Testis (tissue), 5 donors: ENCODE measurements at places on chromosomes 6 and 20. TPM values are rescaled to one million over a fixed set of nuclear protein-coding genes. Genes with fewer than 3 reads are reported as not detected.

DNA sequence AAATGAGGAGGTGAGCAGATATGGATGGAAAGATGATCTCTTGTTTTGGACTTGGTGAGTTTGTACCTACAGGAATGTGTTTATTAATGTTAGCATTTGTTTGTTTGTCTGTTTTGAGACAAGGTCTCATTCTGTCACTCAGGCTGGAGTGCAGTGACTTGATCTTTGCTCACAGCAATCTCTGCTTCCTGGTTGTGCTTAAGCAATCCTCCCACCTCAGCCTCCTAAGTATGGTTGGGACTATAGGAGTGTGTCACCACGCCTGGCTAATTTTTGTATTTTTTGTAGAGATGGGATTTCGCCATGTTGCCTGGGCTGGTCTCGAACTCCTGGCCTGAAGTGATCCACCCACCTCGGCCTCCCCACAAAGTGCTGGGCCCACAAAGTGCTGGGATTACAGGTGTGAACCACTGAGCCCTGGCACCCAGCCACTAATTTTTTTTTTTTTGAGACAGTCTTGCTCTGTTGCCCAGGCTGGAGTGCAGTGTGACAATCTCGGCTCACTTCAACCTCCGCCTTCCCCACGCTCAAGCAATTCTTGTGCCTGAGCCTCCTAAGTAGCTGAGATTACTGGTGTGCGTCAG, 7.1 kb downstream of the CASP8AP2 start:
- DNase-seq = no peak

The MAN1A1 gene
- 12.8 TPM for total RNA-seq

The MBOAT1 gene
- 4.1 TPM for total RNA-seq

The SLC22A23 gene
- 9.0 TPM for total RNA-seq

DNA sequence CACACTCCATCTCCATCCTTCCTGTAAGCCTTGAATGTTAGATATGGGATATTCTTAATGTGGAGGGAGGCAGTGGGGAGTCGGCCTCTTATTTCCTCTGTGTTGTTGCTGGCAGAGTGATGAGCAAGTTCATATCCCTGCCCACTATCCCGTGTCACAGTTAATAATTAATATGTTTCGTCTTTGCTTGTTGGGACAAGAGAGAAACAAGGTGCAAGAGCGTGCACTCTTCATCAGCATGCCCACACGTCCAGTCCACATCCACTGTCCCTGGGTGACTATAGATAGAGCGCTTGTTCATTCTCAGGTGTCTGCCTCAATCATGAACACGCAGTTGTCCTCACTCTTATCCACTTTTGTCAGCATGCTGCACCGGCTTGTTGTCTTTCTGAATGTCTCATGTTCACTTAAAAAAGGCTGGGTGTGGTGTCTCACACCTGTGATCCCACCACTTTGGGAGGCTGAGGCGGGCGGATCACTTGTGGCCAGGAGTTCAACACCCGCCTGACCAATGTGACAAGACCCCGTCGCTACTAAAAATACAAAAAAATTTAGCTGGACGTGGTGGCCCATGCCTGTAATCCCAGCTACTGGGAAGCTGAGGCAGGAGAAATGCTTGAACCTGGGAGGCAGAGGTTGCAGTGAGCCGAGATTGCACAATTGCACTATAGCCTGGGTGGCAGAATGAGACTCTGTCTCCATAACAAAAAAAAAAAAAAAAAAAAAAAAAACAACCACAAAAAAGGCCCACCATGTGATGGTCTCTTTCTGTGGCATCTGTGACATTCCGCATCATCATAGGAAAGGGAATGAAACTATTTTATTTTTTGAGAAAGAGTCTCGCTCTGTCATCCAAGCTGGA, 34.2 kb downstream of the PPP1R3G start:
- no peak for DNase-seq

- DNase-seq = no peak
Observed at GRCh38 chr6:23989885-23990533, 136.0 kb upstream of the NRSN1 start.

GRCh38 chr20:37342231-37343177, 3.4 kb upstream of the SRC start:
- DNase-seq = no peak

GRCh38 chr6:121590438-121590837, 155.0 kb downstream of the GJA1 start:
- DNase-seq = no peak

- DNase-seq = no peak
Observed at GRCh38 chr6:42021847-42022754, 28.2 kb upstream of the TAF8 start.

DNA sequence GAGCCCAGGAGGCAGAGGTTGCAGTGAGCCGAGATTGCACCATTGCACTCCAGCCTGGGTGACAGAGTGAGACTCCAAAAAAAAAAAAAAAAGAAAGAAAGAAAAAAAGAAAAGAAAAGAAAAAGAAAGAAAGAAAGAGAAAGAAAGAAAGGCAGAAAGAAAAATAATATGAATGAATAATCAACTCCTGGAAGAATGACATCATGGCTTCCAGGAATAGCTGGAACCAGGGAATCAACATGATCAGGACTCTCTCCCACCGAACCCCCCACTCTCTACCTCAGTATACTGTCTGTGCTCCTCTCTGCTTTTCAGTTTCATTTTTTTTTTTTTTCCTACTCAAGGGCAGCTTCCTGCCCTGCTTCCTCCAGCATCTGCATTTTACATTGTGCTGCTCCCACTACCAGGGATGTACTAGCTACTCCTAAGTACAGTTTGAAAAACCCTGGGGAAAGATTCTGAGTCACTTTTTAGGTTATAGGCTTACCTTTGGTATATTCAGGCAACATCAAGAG, 19.7 kb upstream of the MTCL3 start:
- DNase-seq = no peak

GRCh38 chr6:87151471-87151780, 3.9 kb upstream of the ZNF292 start:
- DNase-seq = no peak

DNA sequence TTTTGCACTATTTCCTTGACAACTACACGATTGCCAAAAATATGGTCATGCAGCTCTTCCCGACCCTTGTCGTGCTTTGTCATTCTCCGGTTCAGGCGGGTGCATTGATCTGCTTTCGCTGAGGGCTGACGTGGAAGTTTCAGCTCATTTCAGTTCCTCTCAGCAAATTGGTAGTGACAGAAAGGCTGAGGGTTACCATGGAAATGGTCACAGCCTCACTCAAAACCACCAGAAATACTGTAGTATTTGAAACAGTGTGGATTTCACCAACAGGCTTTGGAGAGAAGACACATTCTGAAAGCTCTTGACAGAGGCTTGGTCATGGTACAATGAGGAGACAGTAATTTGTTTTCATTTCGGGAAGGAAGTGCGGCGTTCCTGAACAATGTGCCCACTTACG, 99.7 kb upstream of the EXOC2 start:
- DNase-seq = no peak

The BAG2 gene
- total RNA-seq = 6.1 TPM

DNA sequence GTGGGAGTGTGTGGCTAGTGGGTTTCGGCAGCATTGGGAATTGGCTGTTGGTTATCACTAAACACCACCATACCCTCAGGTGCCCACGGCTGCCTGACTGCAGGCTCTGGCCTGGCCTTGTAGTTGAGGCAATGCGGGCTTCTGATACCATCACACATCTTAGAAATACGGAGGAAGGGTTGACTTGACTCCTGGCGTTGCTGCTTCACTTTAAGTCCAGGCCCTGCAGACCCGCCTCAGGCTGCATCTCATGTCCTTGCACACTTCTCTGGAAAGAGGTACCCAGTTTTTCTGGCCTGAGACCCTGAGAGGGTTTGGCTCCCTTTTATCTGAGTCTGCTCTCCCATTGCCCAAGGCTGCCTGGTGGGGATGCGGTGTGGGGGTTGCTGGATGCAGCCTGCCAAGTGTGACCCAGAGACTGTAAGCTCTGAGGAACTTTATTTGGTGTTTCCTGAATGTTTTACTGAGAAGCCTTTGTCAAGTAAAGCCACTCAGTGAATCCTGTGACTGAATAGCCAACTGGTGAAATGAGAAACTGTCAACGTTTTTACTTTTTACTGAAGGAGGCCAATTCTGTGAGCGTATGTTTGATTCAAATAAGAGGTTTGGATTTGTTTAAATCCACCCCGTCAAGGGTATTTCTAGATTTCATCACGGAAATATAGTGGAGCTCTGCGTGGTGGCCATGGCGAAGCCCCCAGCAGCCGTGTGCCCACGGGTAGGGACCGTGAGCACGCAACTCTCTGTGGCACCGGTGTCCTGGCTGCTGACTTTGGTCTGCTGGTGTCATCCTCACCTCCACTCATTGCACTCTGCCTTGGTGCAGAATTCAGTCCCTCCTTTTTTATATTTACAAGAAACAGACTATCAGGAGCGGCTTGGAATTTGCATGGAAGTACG, 160.1 kb downstream of the DTNBP1 start:
- DNase-seq = no peak

- no peak for DNase-seq
Observed at GRCh38 chr6:24031496-24031895, 94.5 kb upstream of the NRSN1 start.

DNA sequence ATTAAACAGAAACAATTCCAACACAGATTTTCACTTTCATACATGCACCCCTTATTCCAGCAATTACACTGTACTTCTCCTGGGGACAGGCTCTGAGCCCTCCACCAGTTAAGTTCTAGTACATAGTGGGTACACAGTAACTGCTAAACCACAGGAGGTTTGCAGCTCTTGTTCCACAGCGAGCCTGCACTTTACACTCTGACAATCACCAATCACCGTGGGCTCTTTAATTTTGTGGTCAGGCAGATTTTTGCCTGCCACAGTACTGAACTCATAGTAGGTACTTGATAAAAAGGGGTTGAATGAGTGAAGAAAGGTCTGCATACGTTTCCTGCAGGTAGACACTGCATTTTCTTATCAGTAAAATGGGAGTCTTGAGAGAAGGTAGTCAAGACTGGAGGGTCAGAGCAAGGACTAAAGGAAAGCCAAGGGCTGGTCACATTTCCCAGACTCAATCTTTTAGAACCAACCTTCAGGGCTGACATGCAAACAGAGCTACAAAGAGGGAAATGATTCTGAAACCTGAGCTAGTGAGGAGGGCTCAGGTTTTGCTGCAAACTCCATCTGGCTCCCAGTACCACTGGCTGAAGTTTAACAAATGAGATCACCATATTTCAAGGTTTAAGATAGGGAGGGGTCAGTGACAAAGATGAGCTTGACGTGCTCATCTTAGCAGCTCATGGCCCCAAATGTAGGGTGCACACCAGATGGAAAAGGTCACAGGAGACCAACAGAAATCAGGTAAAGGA, 404.6 kb downstream of the BTBD9 start:
- DNase-seq = no peak
